Activated CD4-positive, alpha-beta T cell treated with anti-CD3 and anti-CD28 coated beads, Interleukin-2, Interleukin-4, amounts not matched to agents 100 ng/mL and 50 ng/mL, durations not matched to agents 16 hours and 8 hours (primary cell): ENCODE measurements at places on chromosomes 11 and 22.
A peak's percentile ranks its signal among the peaks of the same experiment; 100 is the strongest.

GRCh38 chr11:37861671-37862070 is 1263.6 kb upstream of the RAG2 start:
- DNase-seq: no peak

- DNase-seq: peak; percentile 66
Measured at GRCh38 chr11:62680825-62681240, 2.0 kb upstream of the UBXN1 start.

DNA sequence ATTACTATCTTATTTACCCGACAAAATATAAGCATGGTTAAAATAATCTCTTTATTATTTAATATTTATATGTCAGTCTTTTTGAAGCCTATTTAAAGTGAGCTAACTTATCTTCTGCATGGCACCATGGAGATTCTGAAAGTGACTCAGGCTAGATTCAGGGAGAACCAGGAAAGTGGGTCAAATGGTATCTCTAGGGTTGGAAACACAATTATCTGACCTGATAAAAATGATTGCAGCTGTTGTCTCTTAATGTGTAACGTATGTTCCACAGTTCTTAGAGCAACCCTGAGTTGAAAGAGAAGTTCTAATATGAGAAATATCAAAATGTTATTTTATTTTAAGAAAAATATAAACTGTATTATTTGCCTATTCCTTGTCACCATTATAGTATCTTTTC is 143.1 kb upstream of the CARD18 start:
- DNase-seq: no peak

DNA sequence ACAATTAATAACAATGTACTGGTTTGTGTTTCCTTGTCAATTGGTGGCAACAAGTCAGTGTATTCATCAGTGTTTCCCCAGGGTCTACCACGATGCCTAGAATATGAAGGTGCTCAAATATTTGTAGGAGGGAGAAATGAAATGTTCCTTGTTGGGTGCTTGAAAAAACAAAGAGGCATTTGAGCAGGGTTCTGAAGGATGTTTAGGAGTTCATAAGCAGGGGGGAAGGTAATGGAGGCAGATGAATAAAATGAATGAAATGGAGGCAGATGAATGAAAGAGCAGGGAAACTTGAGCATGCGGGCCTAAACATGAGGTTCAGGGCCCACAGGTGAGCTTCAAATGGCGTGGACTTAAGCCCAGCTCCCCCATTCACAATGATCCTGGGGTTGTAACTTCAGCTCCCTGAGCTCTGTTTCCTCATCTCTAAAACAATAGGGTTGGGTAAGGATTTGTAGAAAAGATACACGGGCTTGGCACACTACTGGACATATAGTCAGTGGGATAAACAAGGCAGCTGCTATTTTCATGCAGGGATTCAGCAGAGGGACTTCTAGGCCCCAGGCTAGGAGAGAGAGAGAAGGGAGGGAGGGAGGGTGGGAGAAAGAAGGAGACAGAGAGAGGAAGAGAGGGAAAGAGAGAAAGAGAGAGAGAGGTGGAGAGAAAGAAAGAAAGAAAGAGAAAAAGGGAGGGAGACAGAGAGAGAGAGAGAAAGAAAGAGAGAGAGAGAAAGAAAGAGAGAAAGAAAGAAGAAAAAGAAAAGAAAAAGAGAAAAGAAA is 73.7 kb downstream of the MN1 start:
- no peak for DNase-seq

DNA sequence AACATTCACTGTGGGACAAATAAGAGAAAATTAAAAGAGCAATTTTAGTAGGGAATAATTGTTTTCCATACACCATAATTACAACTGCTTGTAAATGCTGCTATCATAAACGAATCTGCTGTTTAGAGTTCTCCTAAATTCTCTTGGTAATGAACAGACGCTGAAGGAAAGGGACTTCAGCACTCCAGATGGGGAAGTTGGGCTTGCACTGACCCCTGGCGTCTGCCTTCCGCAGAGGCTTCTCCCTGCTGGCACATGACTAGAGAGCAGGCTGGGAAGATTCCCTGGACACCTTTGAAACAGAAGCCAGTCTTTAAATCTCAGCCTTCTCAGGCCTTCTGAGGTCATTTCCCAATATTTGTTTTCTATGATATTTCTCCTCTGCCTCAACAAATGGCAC is 84.1 kb downstream of the NXPE2 start:
- DNase-seq: peak; percentile 8

- DNase-seq: no peak
Measured at GRCh38 chr11:129278586-129279319, 86.6 kb upstream of the ARHGAP32 start.

DNA sequence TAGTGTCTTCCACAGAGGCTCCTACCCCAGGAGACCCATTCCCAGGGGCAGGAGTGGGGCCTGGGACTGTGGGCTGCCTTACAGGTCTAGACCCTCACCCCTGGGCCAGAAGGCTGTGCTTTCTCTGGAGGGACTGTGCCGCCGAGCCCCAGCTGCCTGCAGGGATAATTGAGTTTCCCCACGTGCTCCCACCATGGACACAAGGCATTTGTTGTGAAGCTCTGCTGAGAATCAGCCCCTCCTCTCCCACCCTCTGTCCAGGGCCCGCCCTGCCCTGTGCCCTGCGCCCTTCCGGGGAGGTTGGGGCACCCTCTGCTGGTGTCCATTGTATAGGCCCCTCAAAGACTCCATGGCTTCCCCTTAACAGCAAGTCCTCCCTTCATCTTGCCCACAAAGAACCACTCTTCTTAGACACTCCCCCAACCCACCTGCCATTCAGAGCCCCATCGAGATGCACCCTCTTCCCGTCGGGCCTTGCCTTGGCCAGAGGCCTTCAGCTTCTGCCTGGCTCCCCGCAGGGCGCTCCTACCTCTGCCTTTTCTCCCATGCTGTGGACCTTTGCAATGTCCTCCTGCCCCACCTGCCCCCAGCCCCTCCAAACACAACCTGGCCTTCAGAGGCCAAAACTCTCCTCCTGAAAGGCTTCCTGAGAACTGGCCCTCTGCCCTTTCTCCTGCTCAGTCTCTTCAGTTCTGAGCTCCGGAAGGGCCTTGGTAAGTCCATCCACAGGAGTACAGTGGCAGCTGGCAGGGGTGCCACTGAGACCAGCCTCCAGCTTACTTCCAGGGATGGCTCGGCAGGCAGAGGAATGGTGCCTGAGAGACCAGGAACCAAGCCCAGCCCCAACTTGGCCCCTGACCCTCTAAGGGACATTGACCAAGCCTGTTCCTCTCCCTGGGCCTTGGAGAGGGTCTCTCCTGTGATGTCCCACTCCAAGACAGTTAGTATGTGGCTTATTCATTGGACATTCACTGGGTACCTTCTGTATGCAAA is 22.4 kb downstream of the DUSP8 start:
- no peak for DNase-seq

DNA sequence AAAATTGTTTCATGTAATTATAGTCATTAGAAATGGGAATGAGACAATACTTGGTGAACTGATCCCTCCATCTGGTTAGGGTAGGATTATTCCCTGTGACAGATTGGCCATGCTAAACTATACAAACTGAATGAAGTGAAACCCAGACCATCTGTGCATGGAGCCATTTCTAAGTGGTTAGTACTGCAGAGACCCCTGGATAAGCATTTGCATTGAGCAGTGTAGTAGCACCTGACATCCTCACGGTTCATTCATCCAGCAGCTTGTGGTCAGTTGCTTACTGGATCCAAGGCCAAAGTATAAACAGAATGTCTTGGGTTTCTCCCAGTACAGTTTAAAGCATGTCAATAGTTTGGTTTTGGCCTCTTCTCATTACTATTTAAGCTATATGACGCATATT is 93.8 kb upstream of the ARHGAP42 start:
- no peak for DNase-seq

DNA sequence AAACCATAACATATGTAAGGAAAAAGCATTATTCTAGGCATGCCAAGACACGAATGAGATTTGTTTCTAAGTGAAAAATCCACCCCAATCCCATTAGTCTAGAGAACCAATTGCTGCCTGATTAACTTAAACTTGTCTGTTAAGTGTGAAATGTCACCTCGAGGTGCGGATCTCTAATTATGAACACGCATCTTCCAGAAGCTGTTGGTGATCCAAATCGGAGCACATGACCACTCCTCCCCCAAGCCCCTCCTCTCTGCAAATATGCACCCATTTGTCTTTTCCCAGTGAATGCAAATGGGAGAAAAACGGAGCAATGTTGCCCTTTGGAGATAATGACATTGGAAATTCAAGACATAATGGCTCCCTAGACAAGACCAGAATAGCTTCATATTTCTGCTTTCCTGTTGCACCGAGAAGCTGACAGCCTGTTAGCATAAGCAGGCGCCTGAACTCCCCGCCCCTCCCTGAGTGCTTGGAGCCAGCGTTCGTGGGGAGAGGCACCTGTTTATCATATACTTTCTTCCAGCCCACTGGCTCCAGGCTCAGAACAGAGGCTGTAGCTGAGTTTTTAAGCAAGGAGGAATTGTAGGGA is 6.0 kb upstream of the FXYD6 start:
- DNase-seq: no peak

- peak; percentile 26 for DNase-seq
Measured at GRCh38 chr22:42439021-42439567, 6.9 kb upstream of the NFAM1 start.

GRCh38 chr11:107710301-107710700 is 1.6 kb downstream of the SLN start:
- DNase-seq: no peak

DNA sequence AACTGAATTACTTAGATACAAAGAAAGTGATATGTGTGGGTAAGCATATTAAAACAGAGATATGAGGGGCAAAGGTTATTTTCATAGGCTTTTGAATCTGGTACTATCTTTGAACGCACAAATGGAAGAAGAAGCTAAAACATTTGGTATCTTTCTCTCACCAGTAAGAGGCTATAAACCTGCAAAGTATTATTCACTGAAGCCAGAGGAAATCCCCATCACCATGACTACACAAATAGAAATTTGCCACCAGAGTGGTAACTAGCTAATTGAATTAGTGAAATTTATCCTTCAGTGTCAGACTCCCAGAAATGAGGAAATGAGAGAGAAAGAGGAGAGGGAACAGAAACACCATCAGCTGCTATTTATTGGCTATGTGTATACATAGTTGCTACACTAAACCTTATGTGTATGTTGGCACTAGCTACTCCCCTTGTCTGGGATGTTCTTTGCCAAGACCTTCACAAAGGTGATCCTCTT is 503.4 kb downstream of the DLG2 start:
- no peak for DNase-seq

- DNase-seq: no peak
Measured at GRCh38 chr11:114319716-114320328, 23.6 kb downstream of the NNMT start.

DNA sequence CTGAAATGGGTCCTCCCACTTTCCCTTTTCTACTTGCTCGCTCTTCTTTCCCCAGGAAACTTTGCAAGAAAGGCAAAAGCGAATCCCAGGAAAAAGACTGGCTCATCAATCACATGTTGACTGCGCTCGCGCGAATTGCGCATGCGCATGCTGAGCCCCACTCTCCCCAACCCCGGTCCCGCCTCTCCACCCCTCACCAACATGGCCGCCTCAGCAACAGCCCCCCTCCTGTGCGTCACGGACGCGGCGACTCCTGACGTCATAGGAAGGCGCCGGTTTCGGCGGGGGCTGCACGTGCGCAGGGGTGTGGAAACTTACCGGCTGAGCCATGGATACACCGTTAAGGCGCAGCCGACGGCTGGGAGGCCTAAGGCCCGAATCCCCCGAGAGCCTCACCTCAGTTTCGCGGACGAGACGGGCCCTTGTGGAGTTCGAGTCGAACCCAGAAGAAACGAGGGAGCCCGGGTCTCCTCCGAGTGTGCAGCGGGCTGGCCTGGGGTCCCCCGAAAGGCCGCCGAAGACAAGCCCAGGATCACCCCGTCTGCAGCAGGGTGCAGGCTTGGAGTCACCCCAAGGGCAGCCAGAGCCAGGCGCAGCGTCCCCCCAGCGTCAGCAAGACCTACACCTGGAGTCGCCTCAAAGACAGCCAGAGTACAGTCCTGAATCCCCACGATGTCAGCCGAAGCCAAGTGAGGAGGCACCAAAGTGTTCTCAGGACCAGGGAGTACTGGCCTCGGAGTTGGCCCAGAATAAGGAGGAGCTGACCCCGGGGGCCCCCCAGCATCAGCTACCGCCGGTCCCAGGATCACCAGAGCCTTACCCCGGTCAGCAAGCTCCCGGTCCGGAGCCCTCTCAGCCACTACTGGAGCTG is at the start of gene CCDC86:
Gene CCDC86, plus strand, starts transcription at position 317 of the 871 bp plus-strand sequence. Its CDS starts 12 bp downstream, at position 329.
- DNase-seq: peak; percentile 98

- DNase-seq: no peak
Measured at GRCh38 chr11:3086114-3086513, 28.9 kb upstream of the CARS1 start.

DNA sequence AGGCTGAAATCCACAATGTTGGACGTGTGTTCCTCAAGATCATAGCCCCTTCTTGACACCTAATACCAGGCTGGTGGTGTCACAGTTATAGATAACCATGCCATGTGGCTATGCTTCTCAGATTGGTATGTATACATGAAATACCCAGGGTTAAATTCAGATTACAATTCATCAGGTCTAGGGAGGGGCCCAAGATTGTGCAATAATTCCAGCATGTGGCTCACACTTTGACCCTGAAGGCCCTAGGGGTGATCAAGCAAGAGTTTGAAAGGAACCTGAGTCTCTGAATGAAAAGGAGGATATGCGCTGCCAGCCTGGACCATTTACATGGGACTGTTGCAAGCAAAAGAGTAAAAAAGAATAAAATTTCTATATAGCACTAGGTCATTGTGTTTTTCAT is 7.4 kb downstream of the OR4C6 start:
- DNase-seq: no peak

- DNase-seq: no peak
Measured at GRCh38 chr11:23425381-23425780, 565.1 kb upstream of the CCDC179 start.

- no peak for DNase-seq
Measured at GRCh38 chr11:1205121-1205986, 17.5 kb upstream of the MUC5B start.

- no peak for DNase-seq
Measured at GRCh38 chr11:78080084-78080817, 589 bp upstream of the NDUFC2 start.

DNA sequence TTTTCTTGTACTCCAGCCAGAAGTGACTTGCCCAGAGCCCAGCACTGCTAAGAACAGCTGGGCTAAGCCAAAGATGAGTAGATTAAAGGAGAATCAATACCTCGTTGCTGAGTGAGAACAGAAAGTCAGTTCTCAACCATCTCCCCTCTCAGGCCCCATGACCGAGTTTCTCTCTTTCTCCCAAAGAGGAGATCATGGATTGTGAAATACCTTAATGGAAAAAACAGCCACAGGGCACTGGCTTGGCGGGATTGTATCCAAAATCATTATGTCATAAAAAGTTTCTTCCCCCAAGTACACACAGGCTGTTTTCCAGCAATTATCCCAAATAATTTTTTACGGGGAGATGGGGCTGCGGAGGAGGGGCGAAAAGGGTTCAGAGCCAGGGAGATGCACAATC is 111.8 kb upstream of the TMEM45B start:
- DNase-seq: no peak

- peak; percentile 47 for DNase-seq
Measured at GRCh38 chr11:47946682-47947559, 33.4 kb upstream of the PTPRJ start.

- DNase-seq: no peak
Measured at GRCh38 chr11:129453293-129453721, 77.7 kb downstream of the BARX2 start.

- peak; percentile 38 for DNase-seq
Measured at GRCh38 chr11:36558571-36559413, 9.0 kb upstream of the RAG1 start.
